ENCODE measurements at places on chromosomes 2 and 18.

DNA sequence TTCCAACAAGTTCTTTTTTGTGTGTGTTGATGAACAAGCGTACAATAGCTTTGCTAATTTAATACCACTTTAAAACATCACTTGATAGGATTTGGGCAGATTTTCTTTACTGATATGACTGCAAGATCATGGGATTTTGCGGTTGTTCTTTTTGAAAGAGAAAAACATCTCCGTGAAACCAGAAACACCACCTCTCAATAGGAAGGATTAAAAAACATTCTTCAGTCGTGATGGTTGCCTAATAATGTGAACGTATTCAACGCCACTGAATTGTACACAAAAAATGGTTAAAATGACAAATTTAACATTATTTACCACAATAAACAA, 19.3 kb downstream of the RBMS1 start:
- DNase-seq, result no peak

DNA sequence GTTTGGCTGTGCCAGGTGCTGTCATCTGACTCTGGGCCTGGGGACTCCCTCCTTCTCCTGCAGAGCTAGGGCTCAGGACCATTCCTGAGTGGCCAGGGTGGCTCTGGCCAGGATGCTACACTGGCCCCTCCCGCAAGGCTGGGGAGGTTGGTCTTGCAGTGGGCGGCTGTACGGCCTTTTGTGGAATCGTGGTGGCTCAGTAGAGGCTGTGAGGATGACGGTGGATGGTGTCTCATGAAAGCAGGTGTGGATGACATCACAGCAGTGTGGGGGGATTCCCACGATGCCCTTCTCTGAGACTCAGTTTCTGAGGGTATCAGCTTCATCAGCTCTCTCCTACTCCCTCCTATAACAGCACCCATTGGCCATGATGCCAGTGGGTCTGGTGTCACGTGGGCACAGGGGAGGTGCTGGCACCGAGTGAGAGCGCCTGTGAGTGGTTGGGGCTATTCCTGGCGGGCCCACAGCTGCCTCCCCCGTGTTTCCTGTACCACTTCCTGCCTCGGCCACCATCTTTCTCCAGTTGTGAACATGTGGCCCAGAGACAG, 144.2 kb upstream of the HDAC4 start:
- no peak for DNase-seq

- no peak for DNase-seq
Measured at GRCh38 chr2:57552885-57553284, 493.7 kb upstream of the VRK2 start.

DNA sequence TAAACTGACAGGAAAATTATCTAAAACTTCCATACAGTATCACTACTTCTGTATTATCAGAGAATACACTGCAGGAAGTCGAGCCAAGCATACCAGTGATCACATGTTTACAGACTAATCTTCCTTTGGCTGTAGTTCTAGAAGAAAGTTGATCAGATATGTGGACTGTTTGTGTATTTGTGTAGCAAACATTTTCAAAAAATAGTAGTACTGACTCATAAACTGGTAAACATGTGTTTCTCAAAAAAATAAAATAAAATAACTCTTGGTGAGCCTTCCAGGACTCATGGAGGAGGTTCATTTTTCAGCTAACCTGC, 148.9 kb upstream of the SLC39A10 start:
- no peak for DNase-seq

GRCh38 chr2:201733544-201733943, 35.1 kb upstream of the MPP4 start:
- DNase-seq, result peak; percentile 36

DNA sequence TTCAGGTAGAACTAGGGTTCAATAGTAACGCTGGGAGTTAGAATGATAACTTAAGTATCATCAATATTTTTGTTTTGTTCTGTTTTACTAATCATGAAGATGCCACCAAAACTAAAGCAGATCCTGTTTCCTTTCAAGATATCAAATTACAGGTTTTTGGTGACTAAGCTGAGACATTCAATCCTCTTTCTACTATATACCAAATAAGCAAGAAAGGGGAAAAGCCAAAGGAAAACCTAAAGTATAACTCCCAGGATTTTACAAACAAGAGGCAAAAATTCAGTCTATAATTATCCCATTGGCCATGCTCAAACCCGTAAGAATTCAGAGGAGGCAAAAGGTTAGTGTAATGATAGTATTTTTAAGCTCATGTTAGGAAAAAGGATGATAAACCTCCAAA, 175.2 kb upstream of the CCDC150 start:
- DNase-seq, result no peak

- no peak for DNase-seq
Measured at GRCh38 chr2:43239981-43240765, 13.8 kb upstream of the ZFP36L2 start.

DNA sequence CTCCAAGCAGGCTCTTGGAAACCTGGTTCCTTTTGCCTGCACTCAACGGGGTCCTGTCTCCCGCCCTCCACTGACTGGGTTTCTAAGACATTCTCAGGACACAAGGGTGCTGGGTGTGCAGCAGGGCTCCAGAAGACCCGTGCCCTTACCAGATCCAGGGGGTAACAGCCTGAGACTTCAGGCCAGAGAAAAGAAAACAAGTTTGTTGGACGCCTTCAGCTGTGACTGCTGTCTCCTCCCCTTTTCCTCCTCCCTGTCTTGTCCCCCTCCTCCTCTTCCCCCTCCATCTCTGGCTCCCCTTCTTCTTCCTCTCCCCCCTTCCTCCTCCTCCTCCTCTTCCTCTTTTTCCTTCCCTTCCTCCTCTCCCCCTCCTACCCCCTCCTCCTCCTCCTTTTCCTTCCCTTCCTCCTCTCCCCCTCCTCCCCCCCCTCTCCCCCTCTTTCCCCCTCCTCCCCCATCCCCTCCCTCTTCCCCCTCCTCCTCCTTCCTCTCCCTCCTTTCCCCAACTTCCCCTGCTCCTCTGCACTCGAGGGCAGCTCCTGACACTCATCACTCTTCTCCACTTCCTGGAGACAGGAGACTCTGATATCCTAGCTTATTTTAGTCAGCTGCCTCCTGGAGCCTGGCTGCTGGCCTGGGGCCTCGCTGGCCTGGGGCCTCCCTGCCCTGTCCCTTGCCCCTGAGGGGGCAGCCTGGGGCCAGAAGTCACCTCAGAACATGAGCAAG, 12.4 kb downstream of the ADRA2B start:
- no peak for DNase-seq

GRCh38 chr2:100291152-100291970, 30.9 kb downstream of the LONRF2 start:
- DNase-seq, result peak; percentile 65

DNA sequence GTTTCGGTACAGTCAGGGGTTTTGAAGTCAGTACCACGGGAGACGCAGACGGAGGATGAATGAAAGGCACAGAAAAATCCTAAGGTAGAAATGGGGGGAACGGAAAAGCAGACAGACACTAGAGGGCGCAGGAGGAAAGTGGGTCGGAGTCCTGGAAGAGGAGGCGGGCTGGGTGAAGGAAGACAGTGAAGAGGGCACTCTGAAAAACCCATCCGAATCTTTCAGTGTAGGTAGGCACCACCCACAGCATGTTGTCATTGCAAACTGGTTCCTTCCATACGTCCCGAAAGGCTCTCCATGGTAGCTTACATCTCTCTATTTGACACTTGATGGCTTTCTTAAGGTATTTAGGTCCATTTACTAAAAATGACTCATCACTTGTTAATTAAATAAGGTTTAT, 18.5 kb upstream of the ZNF236 start:
- DNase-seq, result peak; percentile 79

- peak; percentile 64 for DNase-seq
Measured at GRCh38 chr2:43484323-43484930, 111.4 kb downstream of the THADA start.

DNA sequence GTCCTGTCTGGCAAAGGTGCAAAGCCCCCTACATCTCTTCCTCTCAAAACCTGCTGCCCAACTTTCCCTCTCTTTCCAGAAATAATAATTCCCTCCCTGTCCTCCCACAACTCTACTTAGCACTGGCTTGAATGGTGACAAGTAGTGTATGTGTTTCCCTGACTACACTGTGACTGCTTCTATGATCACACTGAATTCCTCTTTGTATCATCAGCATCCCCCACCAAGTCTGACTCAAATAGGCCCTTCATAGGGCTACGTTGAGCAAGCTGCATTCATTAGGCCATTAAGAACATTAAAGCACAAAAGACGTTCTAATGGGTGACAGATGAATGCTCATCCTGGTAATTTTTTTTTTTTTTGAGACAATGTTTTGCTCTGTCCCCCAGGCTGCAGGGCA, 13.7 kb upstream of the ST3GAL5 start:
- DNase-seq, result no peak

DNA sequence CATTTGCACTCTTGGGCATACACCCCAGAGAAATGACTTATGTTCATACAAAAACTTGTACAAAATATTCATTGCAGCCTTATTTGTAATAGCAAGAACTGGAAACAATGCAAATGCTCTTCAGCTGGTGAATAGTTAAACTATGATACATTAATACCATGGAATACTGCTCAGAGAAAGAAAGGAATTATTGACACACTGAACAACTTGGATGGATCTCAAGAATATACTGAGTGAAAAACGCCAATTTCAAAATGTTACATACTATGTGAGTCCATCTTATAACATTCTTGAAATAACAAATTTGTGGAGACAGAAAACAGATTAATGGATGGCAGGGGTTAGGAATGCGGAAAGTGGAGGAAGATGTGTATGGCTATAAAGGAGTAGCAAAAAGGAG, 17.2 kb downstream of the LNPK start:
- DNase-seq, result no peak

DNA sequence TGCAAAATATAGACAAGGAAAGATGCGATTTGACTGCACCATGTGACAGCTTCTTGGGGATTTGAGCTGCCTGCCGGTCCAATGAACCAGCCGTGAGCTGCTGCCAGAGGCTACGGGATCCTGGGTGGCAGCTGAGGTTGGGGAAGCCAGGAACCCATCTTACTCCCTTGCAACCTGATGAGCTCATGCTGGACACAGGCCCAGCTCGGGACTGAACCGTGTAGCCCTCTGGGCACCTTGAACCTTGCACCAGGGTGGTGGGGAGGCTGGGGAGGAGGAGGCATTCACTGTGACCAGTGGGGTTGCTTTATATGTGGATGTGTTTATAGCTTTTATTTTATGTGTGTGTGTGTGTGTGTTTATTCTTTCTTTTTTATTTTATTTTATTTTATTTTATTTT, 9.1 kb downstream of the ALPI start:
- DNase-seq, result no peak

DNA sequence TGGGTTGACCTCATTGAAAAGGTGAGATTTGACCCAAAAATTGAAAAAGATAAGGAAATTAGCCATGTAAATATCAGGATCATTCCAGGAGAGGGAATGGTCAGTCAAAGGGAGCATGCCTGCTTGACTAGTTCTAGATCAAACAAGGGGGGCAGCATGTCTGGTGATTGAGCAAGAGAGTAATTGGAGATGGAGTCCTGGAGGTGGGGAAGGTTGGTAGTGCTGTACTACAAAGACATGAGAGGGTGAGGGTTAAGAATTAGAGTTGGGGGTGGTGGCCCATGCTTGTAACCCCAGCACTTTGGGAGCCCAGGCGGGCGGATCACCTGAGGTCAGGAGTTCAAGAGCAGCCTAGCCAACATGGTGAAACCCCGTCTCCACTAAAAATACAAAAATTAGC, 2.0 kb downstream of the MRPL30 start:
- no peak for DNase-seq

DNA sequence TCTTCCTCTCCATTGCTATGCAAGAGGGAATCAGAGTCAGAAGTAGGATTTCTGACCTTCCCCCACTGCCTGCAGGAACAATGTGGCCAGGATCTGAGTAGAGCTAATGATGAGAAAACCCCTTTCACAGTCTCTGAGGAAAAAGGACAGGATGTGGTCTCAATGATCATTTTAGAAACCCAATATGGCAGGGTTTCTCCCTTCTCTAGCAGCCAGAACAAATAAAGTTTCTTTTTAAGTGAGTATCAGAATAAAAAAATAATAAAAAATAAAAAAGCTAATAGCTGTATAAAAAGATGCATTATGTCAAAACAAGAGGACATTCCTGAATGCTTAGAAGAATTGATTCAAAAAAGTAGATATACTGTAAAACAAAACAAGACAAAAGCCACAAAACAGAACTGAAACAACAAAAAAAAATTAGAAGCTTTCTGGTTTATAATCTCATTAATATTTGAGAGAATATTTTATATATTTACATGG, 1124.9 kb upstream of the ZEB2 start:
- no peak for DNase-seq

DNA sequence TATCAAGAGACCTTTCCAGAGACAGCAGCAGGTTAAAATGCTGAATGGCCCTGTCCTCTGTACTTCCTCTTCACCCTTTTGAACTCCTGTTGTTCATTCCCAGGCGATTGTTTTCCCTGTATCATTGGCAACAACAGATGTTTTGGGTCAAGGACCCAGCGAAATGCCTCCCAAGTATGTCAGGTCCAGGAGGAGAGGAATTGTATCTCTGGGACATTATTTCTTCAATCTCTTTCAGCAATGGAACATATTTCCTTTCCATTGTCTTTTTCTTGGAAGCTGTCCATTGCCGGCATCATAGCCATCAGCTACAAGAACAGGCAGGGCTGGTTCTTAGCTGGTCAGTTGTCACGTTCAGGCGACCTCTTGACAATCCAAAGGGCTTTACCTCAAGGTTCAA, 76.2 kb downstream of the NRP2 start:
- DNase-seq, result no peak

DNA sequence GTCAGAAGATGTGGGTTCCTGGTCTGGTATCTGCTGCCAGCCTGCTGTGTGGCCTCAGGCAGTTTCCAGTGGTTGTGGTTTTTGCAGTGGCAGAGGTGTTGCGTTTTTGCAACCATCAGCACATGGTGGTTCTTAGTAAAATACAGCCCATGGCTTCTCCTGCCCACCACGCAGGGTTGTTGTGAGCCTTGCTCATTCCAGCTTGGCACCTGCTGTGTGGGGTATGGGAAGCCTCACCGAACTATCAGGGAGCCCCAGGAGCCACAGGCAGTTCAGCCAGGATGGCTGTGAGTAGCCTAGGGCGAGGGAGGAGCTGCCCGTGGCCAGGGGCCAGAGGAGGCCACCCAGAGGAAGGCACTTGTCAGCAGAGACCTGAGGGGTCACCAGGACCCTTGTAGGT, 9.8 kb downstream of the ARID5A start:
- DNase-seq, result no peak

- DNase-seq, result no peak
Measured at GRCh38 chr2:38152035-38152434, 76.1 kb upstream of the CYP1B1 start.

GRCh38 chr2:199339891-199340605, 117.7 kb downstream of the SATB2 start:
- DNase-seq, result no peak

- DNase-seq, result no peak
Measured at GRCh38 chr2:76391678-76392077, 681.0 kb upstream of the GCFC2 start.

GRCh38 chr2:9474361-9475057, at the start of gene IAH1:
TSS of gene IAH1 (plus strand) at chr2:9474551. CDS start at chr2:9474567, 16 bp downstream.
- DNase-seq, result no peak

- DNase-seq, result no peak
Measured at GRCh38 chr2:127873707-127874303, 12.0 kb downstream of the AMMECR1L start.

- no peak for DNase-seq
Measured at GRCh38 chr2:64930258-64930671, 58.9 kb upstream of the SLC1A4 start.

- DNase-seq, result no peak
Measured at GRCh38 chr2:178499640-178500039, 19.4 kb downstream of the PLEKHA3 start.
